ENCODE measurements at places on chromosomes 2 and 18. TPM values are rescaled to one million over a fixed set of nuclear protein-coding genes. Genes with fewer than 3 reads are reported as not detected.
A peak's percentile ranks its signal among the peaks of the same experiment; 100 is the strongest.

Gene KLHL41
- 1.6 TPM for total RNA-seq

Gene CYP20A1
- 24.3 TPM for total RNA-seq

Gene ECEL1
- total RNA-seq: 7.3 TPM

Gene GALR1
- total RNA-seq: 1.2 TPM

GRCh38 chr2:34419856-34420255 lies 820.8 kb upstream of the FAM98A start:
- H3K27ac ChIP-seq: no peak overlapping the region
- H3K27me3 ChIP-seq: no peaks in the 10 kb centered on the region
- H3K4me1 ChIP-seq: no peaks in the 10 kb centered on the region
- H3K36me3 ChIP-seq: no peaks in the 10 kb centered on the region

DNA sequence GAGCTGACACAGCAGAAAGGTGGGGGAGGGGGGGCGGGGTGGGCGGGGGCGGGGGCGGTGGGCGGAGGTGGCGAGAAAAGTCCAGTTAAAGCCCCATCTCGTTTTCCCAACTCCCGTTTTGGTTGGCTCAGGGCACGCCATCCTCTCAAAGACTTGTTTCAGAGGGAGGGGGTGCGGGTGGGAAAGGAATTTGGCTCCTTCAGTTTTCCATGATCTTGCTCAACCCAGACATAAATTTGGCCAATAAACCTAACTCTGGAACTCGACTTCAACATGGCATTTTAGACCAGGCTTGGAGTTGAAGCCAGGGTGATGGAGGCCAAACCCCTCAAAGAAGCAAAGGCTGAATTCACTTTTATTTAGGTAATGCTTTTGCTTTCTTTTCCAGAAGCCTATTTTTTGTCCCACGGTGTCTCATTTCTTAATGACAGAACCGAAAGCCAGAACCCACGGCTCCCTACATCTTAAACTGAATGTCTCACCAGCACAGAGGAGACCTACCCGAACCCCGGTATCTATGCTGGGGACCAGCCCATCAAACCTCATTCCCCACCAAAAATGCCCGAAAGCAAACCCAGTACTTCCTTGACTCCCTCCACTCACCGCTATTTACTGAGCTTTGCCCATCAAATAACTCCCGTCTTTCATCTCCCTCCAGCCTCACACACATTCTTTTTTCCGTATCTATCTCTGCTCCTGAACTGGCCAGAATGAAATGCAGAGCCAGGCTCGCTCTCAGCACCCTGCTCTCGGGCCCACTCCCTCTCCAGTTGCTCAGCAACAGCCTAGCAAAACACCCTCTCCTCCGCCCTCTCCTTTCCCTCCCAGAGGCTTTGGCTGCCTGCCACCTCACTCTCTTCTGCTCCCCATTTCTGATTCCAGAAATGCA lies 4.3 kb downstream of the IGFBP5 start:
- peak overlapping the region; percentile 48 for H3K4me3 ChIP-seq
- H3K36me3 ChIP-seq: no peaks in the 10 kb centered on the region
- peak; percentile 81 for DNase-seq
- peak overlapping the region; percentile 80 for H3K27ac ChIP-seq
- H3K27me3 ChIP-seq: no peaks in the 10 kb centered on the region

GRCh38 chr2:104852090-104852666 lies 1.7 kb upstream of the POU3F3 start:
- no peaks in the 10 kb centered on the region for H3K36me3 ChIP-seq
- no peak overlapping the region for H3K27ac ChIP-seq
- H3K27me3 ChIP-seq: peaks cover 2% of the 10 kb centered on the region
- peak overlapping the region; percentile 7 for H3K4me3 ChIP-seq
- H3K4me1 ChIP-seq: peaks cover 22% of the 10 kb centered on the region

GRCh38 chr2:201378496-201379397 lies 21.6 kb upstream of the FLACC1 start:
- DNase-seq: no peak
- H3K27ac ChIP-seq: no peak overlapping the region
- no peaks in the 10 kb centered on the region for H3K4me1 ChIP-seq
- H3K36me3 ChIP-seq: no peaks in the 10 kb centered on the region
- H3K4me3 ChIP-seq: no peak overlapping the region
- no peaks in the 10 kb centered on the region for H3K27me3 ChIP-seq

Measured in tibial nerve (tissue), 4 donors.